ENCODE measurements at places on chromosomes 5 and 9.

DNA sequence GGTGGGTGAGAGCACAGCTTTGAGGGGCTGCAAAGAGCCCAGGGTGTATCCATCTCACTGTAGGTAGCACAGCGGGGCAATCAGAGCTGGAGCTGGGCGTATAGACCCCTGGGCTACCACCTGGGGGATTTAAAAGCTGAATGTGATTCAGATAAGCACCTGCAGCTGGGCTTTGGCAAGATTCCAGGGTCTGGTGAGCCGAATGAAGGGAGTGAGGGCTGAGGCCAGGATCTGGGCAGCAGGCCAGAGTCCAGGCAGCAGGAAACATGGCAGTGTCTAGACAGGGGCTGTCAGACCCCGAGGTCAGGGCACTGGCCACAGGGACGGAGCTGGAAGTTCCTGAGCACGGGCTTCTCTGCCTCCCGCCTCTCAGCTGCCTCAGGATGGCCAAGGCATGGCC, 8.7 kb downstream of the ASS1 start:
- DNase-seq: no peak

- DNase-seq: no peak
These were observed 17.6 kb downstream of the COL23A1 start for GRCh38 chr5:178572617-178573016.

DNA sequence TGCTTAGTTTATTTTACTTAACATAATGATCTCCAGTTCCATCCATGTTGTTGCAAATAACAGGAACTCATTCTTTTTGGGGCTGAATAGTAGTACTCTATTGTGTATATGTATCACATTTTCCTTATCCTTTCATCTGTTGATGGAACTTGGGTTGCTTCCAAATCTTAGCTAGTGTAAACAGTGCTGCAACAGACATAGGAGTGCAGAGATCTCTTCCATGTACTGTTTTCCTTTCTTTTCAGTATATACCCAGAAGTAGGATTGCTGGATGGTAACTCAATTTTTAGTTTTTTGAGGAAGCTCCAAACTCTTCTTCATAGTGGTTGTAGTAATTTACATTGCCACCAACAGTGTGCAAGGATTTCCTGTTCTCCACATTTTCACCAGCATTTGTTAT, 138.8 kb upstream of the POC5 start:
- no peak for DNase-seq

DNA sequence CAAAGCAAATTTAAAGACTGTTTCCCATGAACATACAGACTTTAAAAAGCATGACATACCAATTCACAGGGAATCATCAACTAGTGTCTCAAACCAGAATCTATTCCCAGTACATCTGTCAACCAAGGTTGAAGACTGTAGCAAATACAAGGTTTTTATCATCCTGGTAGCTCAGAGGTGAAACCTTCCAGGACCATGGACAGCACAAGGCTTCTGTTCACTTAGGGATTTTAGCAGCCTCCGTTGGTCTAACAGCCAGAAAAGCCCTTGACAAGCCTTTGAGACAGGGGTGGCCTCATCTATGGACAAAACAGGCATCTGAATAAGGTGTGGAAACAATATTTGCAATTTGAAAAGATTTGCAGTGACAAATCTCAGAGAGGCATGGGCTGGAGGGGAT, 119.0 kb downstream of the TRIM32 start:
- DNase-seq: no peak

DNA sequence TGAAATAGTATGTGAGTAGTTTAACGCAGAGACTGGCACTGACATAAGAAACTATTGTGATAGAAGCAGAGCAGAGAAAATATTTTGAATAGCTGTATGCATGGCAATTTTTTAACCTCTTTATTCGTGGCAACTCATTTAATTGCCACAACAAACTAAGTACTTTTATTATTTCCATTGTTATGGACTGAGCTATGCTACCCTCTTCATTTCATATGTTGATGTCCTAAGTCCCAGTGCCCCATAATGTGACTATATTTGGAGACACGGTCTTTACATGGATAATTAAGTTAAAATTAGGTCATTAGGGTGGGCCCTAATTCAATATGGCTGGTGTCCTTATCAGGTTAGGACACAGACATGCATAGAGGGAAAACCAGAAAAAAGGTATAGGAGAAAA, 86.1 kb upstream of the PRSS3 start:
- DNase-seq: no peak

GRCh38 chr5:42089705-42090104, 164.6 kb downstream of the FBXO4 start:
- no peak for DNase-seq

DNA sequence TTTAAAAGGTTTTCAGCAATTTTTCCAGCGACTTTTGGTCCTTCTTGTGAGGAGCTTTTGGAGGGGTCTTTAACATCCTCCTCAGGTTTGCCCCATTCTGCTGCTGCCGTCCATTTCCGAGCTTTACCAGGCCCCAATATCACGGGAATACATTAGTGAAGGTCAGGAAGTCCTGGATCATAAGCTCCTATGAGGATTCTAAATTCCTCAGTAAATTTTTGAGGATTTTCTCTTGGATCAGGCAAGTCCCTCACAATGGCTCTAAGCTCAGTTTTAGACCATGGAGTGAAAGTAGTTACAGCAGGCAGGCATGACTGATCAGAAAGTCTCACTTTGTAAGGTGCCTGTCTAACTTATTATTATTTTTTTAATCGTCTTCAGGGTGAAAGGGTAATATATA, 17.2 kb upstream of the GBGT1 start:
- no peak for DNase-seq

DNA sequence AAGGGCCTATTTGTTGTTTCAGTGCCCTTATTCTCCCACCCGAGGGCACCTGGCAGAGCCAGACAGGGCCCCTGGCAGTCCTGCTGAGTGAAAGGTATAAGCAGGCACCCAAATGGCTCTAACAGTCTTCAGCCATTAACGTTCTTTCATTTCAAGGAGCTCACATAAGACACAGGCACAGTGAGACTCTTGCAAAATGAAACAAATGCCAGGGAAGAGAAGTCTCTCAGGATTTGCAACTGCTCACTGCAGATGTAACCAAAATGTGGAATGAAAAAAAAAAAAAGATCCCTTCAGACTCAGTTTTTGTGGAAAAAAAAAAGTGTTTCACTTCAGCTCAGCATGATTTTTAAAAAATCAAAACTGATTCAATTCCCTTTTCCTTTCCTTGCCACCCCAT, 155.4 kb upstream of the LHFPL2 start:
- no peak for DNase-seq

- no peak for DNase-seq
These were observed 139.4 kb upstream of the SLC12A2 start for GRCh38 chr5:127944125-127944524.

DNA sequence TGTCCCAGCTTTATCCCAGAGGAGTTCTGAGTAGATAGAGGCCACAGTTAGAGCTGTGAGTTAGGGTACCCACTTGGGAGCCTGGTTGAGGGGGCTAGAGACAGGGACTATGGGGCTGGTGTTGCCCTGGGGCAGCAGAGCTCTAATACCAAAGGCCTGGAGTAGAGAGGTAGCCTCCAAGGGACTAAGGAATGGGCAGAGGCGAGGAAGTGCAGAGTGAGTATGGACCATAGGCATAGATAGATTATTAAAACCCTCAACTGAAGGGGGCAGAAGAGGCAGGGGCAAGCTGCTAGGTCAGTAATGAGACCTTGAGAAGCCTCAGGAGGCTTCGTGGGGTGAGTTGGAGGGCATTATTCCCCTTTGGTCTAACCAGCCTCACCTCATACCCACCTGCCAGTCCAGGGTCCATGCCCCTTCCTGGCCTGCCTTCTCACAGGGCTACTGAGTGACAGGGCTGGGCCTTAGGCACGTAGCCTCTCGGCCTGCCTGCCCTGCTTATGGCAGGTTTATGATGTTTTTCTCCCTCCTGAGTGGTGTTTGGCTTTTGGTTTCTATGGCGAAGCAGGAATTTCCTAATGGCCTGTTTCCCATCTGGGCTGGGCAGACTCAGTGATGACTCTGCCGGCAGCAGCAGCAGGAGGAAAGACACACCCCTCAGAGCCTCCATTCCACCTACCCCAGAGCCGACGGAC, 8.0 kb downstream of the PDLIM4 start:
- no peak for DNase-seq

GRCh38 chr9:93594041-93594756, 17.8 kb downstream of the PHF2 start:
- no peak for DNase-seq

GRCh38 chr5:80937584-80938356, 22.4 kb upstream of the RASGRF2 start:
- no peak for DNase-seq

DNA sequence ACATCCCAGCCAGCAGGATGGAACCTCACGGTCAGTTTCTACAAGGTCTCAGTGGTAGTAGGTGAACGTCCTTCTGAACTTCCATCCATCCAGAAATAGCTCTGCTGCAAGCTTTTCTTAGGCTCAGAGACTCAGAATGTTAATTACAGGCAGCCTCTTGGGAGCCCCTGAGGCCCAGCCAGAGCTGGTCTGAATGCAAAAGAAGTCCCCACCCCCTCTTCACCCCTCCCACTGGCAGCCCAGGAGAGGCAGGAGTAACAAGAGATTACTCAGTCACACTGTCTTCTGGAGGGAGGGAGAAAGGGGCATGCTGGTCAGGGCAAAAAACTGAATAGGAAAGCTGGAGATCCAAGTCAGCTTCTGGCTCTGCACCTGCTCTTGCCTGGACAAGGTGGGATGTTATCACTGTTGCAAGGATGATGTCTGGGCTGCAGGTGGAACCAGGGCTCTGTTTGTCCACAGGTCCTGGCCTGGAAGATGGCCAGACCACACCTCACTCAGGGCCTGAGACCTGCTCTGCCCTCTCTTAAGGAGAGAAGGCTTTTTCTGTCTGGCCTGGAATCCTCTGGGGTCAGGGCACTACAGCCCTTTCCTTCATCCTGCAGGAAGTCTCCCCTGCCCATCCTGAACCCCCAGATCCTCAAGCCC, 9.1 kb downstream of the ENHO start:
- no peak for DNase-seq

GRCh38 chr9:119283078-119283794, 86.0 kb downstream of the BRINP1 start:
- DNase-seq: no peak

DNA sequence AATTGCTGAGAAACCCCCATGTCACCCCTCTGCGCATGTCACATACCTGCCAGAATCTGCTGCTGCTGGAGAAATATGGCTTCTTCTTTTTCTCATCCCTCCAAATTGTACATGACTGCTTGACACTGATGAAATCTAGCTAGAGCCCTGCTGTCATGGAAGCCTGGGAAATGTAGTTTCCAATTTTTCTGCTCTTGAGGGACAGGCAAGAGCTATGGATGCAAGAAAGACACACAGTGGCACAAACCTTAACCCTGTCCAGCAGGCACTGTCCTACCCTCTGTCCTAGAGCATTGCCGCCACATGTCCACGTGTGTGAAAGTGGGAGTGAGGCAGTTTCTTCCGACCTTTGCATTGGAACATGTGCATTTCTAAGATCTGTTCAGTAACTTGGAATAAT, 255.5 kb upstream of the SEMA6A start:
- DNase-seq: no peak

DNA sequence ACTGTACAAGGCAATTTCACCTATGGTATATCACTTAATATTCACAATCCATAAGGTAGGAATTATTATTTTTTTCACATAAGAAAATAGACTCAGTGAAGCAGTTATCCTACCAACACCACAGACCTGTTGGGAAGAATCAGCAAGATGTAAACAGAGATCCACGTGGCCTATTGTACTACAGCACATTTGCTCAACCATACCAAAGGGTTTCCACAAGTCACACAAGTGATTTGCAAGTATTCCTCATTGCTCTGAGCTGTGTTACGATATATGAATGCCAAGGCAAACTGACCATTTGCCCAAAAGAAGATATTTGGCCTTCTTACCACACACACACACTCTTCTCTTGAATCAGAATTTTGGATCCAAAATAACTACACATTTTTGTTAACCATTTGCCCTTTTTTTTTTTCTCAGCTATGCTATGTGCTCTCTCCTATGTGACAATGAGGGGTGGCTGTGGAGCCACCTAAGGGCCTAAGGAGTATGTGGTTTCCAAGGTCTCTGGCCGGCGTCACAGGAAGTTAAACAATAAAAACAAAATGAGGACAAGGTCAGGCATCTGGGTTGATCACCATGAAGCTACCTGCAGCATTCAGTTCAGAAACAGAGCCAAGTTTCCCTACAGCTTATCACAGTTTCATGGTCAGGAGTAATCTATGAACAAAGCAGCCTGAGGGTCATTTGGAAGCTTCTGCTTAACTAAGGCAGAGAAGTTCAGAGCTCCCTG, 171.0 kb upstream of the FREM1 start:
- no peak for DNase-seq

DNA sequence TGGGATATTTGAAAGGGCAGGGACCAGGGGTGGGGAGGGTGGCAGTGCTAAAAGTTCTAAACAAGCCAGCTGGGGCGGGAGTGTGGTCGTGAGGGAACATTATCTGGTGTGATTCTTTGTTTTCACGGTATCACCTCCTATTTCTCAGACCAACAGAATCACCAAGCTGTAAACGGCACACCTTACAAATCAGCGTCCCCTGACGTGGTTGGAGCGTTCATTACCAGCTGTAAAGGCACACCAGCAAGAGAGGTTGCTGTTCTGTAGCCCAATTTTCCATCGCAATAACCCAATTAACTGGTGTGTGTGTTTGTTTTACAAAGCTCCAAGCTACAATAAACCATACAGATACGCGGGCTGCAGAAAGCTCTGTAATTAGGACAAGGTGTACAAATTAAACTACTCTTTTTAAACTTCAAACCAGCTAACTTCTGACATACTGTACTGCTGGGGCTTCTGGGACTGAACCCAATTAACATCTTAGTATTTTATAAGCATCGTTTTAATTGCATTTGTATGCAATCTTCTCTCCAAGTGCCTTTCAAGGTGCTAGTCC, 303.6 kb upstream of the CLINT1 start:
- no peak for DNase-seq

GRCh38 chr5:160356550-160357347, 13.7 kb downstream of the C1QTNF2 start:
- DNase-seq: no peak

GRCh38 chr5:147956064-147956841, 49.9 kb upstream of the C5orf46 start:
- no peak for DNase-seq

GRCh38 chr5:124292322-124292855, 454.1 kb downstream of the ZNF608 start:
- DNase-seq: no peak

DNA sequence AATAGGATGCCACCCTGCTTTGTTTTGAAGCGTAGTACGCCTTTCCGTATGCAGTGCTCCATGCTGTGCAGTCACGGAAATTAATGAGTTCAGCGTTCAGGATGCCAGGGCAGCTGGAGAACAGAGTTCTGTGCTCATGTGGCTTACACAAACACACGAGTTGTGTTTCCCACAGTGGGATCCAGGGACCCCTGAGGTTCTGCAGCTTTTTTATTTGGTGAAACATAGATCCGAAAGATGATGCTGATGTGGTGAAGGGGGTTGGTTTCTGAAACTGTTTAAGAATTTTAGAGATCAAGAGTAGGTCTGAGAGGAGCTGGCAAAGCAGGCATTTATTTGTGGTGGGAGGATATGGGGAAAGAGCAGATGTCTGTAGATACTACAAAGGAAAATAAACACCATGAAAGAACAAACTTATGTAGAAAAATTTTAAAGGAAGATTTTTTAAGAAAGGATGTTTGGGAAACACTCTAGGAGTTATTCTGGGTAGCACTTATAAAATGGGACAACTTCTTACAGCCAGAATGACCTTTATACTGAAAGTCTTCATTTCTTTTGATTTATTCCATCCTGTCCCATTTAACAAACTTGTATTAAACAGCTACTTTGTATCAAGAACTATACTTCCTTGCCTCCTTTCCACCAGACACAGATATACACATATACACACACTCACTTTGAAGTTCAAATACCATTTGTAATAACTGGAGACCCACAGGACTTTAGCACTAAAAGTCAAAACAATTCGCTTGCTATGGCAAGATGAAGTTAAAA, 52.7 kb downstream of the ITGA1 start:
- DNase-seq: no peak
